ENCODE measurements at places on chromosomes 2 and 18.

DNA sequence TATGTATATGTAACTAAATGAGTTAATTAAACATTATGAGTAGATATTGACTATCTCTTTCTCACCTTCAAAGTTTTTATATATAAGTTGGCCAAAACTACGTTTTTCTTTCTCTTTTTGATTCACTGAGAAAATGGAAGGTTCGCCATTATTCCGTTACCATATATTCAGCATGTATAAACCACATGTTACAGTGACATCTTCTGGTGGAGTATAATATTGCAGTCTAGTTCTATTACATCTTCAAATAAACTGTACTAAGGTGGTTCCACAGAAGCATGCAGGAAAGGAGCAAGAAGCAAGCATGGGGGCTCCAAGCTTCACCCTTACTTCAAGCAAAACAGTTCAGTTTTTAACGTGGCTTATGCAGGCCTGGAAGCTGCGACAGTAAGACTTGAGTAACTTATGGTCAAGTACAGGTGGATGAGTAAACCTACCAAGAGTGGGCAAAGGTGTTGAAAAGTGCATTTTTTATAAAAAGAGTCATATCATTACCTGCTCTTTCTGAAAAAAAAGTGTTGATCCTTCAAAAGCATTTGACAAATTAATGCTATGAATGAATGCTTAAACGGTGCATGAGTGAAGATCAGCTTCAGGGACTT lies 129.8 kb upstream of the RAB6C start:
- DNase-seq: no peak

DNA sequence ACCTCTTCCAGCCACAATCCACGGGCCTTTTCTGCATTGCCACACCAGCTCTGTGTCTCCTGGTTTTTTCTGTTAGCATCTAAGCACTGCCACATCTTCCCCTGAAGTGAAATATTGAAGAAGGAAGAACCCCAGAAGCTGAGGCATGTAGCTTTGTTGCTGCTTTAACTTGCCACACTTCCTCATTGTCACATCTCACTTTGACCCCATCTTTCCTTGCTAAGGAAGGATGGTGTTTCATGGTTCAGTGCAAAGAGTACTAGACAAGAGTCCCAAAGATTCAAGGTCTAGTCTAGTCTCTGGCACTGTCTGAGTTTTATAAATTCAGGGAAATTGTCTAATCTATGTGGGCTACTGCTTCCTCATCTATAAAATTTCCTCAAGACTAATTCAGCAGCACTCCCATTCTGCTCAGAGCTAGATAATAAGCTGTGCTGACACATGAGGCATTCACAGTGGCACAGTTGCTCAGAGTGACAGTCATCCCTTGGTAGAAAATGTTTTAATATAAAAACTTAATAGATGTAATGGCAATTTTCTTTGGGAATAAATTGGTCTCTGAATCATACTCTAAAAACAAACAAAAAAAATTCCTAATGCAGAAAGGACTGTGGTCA lies 483.0 kb upstream of the ID2 start:
- DNase-seq: no peak

- no peak for DNase-seq
These were observed 404.8 kb downstream of the MEIS1 start for GRCh38 chr2:66839551-66840320.

DNA sequence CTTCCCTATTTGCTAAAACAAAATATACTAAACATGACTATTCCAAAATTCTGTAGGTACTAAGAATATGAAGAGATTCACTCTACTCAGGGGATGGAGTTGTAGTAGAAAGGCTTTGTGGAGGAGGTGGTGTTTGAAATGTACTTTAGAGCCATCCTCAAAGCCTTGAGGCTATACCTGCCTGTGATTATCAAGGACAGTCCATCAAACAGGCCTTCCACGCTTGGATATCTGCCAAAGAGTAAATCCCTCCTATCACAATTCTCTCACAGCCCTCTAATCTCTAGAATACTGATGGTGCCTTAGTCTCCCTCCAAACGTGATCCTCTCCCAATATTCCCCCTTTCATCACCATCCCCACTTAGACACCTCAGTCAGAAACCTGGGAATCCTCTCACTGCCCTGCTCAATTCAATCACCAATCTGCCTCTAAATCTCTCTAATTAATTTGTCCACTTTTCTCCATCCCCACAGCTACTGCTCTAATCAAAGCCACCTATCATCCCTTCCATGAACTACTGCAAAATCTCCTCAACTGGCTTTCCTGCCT lies 13.1 kb downstream of the SOS1 start:
- DNase-seq: no peak

DNA sequence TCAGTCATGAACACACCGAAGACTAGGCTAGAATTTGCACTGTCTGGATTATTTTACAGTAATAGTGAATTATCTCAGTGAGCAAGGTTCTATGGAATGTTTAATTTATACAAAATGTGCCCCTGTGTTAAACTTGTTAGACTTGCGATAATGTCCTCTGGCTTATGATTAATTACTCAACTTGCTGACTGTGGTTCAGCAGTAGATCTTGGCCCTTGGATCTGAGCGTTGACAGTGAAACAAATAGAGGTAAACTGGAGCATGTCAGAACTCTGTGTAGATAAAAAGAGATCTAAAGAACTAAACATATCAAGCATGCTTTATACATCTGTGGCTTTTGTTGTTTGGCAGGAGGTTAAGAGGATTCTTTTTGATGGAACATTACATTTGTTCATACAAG lies 407.6 kb downstream of the DSEL start:
- DNase-seq: no peak

DNA sequence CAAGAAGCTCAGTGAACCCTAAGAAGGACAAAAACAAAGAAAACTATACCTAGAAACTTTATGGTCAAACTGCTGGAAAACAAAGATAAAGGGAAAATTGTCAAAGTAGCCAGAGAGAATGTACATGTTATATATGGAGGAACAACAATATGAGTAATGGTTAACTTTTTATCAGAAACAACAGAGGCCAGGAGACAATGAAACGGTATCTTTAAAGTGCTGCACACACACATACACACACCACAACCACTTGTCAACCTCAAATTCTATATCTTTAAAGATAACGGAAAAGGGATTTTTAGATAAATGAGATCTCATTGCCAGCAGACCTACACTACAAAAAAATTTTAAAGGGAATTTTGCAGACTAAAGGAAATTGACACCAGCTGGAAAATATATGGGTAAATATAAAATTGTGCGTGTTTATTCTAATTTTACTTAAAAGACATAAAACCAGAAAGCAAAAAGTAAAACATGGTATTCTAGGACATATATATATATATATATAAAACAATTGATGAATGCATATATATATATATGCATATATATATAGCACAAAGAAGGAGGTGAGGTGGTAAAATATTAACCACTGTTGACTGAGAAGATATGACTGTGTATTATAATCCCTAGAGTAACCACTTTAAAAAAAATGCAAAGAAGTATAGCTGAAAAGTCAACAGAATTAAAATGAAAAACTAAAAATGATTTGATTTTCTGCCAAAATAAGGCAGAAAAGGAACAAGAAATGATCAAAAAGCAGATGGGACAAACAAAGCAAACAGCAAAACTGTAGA lies 172.0 kb downstream of the SRBD1 start:
- no peak for DNase-seq

DNA sequence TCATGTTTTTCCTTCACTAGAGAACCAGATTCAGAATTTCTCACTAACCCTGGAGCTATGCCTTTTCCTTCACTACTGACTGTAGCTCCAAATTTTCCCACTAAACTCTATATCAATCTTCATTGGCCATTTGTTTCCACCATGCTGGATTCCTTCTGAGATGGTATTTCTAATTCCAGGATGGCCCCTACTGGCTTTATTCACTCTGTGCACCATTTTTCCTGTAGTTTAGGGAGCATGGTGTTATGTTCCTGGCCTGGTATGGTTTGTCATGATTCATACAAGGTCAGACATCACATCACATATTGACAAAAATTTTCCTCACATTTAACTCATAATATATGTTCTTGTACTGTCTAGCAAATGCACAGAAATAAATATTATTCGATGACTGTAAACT lies 229.2 kb upstream of the TFPI start:
- DNase-seq: no peak

- no peak for DNase-seq
These were observed 19.9 kb upstream of the NEDD4L start for GRCh38 chr18:58024139-58024538.

DNA sequence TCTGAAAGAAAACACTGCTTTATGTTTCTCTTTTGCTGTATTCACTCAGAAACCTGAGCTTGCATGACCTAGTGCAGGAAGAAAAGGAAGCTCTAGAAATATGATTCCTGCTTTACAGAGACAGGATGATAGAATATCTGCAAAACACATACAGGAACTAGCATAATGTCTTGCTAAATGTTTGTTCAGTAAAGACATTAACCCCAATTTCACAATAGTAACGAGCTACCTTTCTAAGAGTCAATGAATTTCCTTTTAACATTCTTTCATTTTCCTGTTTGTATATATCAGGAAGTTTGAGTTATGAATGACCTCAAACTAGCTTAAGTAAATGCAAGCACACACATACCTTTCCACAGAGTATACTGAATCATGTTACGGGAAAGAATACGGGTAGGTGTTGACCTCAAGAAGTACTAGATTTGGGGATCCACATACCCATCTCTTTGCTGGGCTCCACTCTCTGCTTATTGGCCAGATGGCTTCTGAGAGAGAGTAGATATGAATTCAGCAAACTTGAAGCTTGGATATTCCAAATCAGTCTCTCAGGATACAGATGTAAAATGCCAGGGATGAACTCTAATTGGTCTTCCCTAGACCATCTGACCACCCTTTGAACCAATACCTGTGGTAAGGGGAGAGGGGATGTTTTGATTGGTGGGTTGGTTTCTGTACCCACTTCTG lies 18.2 kb upstream of the ACSL3 start:
- DNase-seq: no peak

GRCh38 chr2:75994759-75995158 lies 284.0 kb upstream of the GCFC2 start:
- no peak for DNase-seq

DNA sequence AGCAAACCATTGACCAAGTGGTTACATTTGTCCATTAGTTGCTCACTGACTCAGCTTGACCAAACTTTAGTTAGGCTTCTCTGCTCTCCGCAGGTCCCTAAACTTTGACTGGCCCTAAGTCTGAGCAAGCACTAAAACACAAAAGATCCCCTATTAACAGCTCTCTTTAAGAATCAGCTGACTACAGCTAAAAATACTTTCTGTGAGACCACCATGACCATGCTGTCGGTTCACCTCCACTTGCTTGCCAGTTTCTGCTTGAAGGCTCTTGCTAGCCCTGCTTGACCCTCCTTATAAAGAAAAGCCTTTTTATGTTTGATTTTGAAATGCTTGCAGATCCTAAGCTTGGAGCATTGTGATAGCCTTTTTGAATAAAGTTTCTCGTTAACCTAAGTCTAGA lies 40.4 kb upstream of the RIT2 start:
- DNase-seq: no peak

GRCh38 chr2:68463287-68463877 lies 3.7 kb downstream of the FBXO48 start:
- no peak for DNase-seq

DNA sequence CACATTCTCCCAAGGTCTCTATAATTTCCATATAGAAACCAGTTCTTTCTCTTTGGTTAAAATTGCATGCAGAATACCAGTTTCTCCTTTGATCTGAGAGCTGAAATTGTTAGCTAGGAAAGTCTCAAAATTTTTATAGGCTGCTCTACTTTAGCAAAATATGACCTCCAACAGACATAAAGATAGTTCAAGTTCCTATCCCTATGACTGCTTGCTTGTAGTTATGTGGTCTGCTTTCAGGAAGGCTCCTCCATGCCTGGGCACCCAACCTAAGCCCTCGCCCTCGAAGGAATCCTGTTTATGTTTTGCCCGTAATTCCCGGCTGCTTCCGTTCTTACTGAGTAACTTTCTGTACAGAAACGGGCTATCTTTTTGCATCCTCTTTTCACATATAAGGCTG lies 28.0 kb upstream of the LTBP1 start:
- no peak for DNase-seq

DNA sequence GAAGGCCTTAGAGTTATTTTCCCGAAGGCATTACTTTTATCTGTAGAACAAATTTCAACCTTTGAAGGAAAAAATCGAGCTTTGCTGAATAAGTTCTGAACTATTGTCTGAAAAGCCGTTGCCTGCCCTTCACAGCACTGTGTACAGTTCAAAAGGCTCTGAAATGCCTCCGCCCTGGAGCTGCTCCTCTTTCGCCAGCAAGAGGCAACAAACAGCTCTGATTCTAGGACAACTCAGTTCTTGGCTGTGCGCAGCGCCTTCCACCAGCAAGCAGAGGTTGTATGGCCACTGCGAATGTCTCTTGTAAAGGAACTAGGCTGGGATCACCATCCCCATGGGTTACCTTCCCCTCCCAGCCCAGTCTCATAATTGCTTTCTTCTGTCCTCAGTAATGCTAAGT lies 308.5 kb downstream of the GBX2 start:
- DNase-seq: no peak

DNA sequence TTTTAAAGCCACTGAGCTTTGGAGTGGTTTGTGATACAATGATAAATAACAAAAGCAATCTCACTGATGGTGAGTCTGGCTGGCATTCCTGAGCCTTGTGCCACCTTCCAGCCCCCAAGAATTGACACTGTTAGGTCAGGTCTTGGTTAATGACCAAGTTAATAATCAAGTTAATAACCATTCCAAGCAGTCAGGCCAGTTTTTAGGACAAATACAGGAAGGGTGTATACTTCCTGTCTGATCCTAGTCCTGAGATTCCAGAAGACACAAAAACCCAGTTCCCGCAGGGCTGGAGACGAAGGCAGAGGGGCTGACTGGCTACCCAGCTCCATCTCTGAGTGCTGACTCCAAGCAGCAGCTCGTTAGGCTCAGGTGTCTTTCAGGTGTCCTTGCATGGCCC lies 74.6 kb upstream of the LAPTM4A start:
- DNase-seq: no peak

- DNase-seq: no peak
These were observed 635.2 kb downstream of the DPP10 start for GRCh38 chr2:115077626-115078025.

- DNase-seq: no peak
These were observed 41.1 kb downstream of the DHRS9 start for GRCh38 chr2:169110419-169110818.

- DNase-seq: no peak
These were observed 47.9 kb downstream of the LDLRAD4 start for GRCh38 chr18:13266218-13267100.

DNA sequence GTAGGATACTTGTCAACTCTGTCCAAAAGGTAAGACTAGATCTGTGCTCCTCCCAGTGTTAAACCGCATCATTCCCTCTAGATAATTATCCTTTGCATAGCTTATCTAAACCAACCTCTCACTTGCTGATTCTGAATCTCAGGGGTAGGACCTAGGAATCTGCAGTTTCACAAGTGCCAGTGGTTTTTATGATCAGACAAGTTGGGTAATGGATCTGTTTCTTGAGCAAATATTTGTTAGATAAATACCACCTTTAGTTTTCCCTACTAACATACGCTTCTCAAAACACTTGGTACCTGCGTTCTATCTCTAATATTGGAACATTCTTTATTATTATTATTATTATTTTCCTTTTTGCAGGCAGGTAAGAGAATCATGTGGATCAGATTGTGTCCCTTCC lies 439.9 kb downstream of the PTPRM start:
- no peak for DNase-seq

- DNase-seq: no peak
These were observed 125.3 kb upstream of the KLF7 start for GRCh38 chr2:207290833-207291624.
